H1 (cell line): ENCODE measurements at places on chromosomes 16 and 17.

DNA sequence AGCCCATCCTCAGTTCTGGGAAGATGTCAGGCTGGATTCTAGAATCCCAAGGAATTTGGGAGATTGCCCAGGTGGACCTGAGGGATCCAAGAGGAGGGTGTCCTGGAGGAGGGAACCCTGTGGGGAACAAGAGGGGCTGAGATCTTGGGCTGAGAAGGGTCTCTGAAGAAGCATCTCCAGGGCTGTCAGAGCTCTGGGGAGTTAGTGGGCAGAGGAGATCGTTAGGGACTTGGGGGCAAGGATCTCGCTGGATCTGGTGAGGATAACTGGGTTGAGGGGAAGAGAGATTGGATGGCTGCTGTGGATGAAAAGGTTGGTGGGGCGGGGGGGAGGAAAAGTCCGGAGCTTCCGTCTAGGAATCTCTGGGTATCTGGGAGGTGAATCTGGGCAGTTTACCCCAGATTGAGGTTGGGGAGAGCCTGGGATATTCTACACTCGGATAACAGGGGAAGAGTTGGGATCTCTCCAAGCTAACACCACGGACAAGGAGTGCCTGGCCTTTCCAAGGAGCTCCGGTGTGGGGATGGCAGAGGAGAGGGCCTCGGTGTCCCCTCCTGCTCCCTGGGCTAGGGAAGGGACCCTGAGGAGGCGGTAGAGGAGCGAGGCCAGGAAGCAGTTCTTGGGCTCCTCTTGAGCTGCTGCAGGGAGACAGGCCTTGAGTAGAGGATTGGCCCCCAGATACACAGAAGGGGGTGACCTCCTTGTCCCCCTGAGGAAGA, 1.7 kb downstream of the FBXL19 start:
- no peak for DNase-seq

GRCh38 chr17:1999557-2000251, 25.4 kb downstream of the RTN4RL1 start:
- no peak for DNase-seq

GRCh38 chr16:22672830-22673210, 141.1 kb upstream of the HS3ST2 start:
- peak; percentile 29 for DNase-seq

DNA sequence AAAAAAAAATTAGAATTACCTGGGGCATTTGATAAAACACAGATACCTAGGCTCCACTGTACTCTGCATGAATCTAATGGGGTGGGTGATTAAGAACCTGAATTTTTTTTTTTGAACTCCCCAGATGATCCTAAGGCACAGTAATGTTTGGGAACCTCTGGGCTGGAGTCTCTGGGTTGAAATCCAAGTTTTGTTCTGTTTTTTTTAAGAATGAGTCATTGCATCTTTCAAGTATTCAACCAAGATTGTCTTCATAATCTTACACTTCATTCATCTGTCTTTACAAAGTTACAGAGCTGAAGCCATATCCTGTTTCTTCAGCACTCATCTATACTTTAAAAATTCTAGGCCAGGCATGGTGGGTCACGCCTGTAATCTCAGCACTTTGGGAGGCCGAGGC, 52.6 kb downstream of the PIGL start:
- DNase-seq = no peak

DNA sequence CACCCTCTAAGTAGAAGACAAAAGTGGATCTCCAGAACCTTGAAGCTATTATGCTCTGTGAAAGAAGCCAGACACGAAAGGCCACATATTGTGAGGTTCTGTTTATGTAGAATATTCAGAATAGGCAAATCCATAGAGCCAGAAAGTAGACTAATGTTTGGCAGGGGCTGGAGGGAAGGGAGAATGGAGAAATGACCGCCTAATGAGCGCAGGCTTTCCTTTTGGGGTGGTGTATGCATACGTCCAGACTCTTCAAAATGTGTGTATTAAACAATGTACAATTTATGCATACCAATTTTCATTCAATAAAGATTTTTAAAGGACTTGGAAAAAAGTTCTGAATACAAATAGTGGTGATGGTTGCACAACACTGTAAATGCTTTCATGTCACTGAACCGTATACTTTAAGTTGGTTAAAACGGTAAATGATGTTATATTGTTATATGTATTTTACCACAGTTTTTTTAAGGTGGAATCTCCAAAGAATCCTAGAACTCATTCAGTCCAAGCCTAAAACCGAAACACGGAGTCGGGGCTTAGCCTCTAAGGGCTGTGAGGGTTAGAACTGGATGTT, 397.4 kb downstream of the SOX9 start:
- DNase-seq = no peak

- no peak for DNase-seq
Measured at GRCh38 chr16:6897876-6898485, 434.7 kb upstream of the RBFOX1 start.
